ENCODE measurements at places on chromosomes 4 and X.
A peak's percentile ranks its signal among the peaks of the same experiment; 100 is the strongest.

- DNase-seq, result no peak
These were observed 358.5 kb downstream of the PCDH7 start for GRCh38 chr4:31078661-31079060.

DNA sequence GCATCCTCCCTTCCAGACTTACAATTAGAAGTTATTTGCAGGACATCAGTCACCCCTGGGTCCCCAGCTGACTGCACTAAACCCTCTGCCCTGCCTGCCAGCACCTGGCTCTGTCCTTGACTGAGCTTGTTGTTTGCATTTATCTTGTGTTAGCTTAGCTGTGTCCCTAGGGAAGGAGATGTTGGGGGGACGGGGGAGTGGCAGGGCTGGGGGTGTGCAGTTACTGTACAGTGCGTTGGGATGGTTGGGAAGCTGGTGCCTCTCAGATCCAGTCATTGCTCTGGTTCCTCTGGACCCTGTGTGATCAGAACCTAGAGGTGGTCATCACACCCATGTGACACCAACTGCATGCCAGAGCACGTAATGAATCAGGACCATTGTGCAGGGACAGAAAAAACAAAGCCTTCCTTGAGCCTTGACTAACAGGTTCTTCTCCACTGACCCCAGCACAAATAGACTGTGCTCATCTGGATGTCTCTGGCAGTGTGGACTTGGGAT is 32.7 kb upstream of the PROM1 start:
- DNase-seq, result no peak

- no peak for DNase-seq
These were observed 63.4 kb downstream of the CLDN34 start for GRCh38 chrX:10030570-10030969.

GRCh38 chr4:73603271-73603710 is 16.9 kb downstream of the RASSF6 start:
- no peak for DNase-seq

DNA sequence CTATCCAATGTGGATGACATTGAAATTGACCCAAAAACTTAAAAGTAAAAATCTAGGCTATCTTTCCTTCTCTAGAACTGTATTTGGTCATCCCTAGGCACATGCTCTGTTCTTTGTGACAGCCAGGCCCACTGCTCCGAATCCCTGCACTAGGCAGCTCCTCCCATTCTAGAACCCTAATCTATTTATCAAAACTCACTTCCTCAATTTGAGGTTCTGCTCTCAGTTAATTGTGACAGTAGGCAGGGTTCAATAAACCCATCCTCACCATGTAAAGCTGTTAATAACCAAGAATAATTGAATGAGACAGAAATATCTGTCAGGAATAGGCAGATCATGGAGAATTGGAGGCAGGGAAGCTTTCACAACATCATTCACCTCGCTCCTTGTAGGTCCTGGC is 51.9 kb upstream of the IRF2 start:
- no peak for DNase-seq

DNA sequence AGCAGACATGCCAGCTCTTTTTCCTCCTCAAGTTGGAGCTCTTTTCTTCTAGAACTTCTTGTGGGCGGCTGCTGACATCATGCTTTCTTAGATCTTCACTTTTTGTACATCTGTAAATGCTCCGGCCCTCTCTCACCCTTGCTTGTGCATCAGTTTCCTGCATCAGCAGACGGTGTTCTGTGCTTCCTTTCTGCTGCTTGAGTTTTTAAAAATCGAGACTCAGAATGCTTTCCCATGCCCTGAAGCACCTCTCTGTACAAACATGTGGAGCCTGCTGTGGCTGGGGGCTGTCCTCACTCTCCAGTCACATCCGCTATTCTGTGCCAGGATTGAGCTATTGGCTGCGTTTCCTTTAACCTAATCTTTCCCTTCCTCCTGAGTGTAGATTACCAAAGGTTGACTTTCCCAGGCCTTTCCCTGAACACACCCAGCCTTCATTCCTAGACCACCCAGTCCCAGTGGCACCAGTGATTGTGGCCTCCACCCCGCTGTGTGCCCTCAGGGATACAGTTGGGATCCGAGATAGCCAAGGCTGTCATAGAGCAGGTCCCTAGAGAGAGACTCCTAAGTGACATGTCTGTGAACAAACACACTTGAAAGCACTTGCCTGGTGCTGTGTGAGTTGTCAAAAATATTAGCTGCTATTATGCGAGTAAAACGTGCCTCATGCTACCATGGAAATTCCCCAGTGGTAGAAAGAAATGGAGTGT is 41.9 kb downstream of the TNIP2 start:
- no peak for DNase-seq

DNA sequence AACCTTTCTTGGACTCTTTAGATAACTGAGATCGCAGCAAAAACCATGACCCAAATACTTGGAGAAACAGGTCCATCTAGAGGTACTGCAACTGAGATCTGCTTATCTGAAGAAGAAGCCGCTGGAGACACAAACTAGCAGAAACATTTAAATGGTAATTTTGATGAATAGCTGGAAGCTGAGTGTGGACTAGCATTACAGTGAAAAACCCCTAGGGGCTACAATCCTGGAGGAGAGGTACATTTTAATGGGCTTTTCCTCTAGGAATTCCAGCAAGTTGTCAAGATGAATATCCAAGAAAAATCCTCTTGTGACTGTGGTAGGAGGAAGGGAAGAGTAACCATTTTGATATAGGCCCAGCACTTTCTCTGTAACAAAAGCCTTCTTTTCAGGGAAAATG is 592.5 kb upstream of the GRIA3 start:
- DNase-seq, result no peak

DNA sequence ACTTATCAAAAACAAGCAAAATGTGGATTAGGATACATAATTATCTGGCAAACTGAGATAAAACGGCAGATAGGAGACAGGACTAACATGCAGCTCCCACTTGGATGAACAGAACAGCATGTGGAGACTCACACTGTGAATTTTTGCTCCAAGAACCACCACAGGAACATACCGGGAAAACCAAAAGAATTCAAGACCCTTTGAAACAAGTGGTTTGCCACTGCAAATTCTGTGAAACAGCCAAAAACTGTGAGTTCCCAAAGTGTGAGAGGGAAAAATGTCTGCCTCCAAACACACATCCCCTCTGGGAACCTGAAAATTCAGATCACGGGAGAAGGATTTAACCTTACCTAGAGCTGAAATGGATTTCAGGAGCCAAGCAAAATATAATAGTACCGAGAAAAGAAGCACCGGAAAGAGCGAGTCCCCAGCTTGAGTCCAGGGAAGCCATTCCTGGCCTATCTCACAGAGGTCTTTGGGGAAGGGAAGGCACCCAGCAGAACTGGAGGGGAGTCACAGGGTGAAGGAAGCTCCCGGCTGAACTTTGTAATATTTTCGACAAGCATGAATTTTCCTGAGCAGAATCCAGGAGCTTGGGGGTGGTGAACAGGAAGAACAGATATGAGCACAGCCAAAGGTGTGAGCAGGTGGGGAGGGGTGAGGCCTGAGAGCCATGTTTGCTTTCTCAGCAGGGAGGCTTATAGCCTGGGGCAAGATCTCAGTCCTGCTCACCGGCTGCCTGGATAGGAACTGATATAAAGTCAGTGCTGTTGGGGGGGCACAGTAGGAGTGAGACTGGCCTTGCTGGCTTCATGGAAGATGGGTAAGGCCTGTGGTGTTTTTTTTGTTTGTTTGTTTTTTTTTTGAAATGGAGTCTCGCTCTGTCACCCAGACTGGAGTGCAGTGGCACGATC is 23.9 kb downstream of the MANBA start:
- no peak for DNase-seq

DNA sequence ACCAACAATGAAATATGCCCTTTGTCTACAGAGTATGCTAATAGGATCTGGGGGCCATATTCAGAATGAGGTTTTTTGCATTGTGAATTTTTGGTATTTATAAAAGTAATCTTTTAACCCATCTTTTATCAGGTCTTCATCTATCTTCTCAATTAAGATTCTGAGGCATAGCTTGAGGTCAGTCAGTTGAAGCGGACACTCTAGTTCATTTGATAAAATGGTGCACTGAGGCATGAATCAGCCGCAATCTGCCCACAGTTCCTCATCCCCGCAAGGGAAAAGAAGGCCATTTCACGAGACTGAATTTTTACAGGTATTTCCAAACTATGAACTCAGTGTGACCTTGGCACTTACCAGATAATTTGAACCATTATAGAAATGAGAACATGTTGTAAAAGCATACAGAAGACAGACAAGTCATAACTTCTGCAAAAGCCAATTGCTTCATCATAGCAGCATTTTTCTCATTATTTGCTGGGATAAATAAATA is 19.3 kb upstream of the VCX2 start:
- DNase-seq, result no peak

GRCh38 chrX:37746218-37746941 is 33.5 kb upstream of the CYBB start:
- DNase-seq, result no peak

DNA sequence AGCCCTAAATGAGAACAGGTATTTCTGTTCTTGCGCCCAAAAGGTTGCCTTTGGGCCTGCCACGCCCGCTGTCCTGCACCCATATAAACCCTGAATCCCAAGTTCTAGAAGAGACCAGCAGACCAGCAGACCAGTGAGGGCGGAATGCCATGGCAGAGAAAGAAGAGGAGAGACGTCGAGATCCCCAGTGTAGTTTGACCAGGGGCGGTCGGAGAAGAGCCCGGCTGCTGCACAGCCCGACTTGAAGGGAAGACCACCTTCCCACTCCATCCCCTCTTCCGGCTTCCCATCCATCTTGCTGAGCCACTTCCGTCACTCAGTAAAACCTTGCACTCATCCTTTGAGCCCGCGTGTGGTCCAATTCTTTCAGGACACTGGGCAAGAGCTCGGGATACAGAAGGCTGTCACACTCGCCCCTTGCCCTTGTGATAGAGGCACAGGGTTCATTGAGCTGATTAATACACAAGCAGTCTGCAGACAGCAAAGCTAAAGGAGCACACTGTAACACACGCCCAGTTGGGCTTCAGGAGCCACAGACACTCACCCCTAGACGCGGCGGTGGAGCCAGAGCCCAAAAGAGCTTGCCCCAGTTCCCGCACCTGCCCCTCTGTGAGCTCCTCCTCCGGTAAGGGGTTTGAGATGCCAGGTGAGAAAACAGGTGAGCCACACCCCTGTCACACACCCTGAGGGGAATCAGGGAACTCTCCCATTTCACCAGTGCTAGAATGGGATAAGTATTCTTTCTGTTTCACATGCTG is 230.8 kb downstream of the PCDH10 start:
- no peak for DNase-seq

DNA sequence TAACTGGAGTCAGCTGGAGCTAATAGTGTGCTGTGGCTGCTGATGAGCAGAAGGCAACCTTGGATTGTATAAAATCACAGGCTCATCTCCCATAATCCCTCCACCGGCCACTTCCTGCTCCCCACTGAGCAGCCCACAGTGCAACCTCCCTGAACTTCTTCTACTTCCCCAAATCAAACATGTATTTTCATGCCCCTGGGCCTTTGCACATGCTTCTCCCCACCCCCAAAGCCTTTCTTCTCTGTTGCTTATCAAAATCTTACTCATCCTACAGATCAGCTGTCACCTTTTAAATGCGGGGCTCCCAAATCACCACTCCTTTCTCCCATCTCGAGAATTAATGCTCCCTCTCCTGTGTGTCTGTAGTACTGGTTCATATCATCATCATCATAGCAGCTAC is 35.8 kb downstream of the RHOH start:
- no peak for DNase-seq

GRCh38 chrX:153818571-153819383 is 11.6 kb downstream of the PDZD4 start:
- DNase-seq, result no peak

GRCh38 chrX:153871946-153872878 is 13.8 kb downstream of the L1CAM start:
- no peak for DNase-seq

DNA sequence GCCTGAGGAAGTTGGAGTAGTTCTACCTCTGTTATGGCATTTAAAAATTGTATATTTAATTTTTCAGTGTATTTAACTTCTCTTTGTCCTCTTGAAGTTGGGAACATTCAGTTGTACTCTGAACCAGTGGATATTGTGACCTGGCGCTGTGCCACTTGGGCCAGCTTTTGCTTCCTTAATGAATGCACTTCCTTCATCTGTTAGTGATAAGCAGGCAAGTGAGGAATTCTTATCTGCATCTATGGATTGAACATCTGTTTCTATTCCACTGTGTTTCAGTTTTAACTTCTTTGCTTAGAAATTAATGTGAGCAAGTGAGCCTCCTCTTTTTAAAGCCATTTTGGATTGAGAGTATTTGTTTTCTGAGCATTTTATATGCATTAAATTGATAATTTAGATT is 128.3 kb downstream of the UCHL1 start:
- DNase-seq, result no peak

- DNase-seq, result no peak
These were observed 52.9 kb upstream of the HPRT1 start for GRCh38 chrX:134407065-134407376.

GRCh38 chr4:2788532-2789103 is 4.3 kb upstream of the SH3BP2 start:
- no peak for DNase-seq

DNA sequence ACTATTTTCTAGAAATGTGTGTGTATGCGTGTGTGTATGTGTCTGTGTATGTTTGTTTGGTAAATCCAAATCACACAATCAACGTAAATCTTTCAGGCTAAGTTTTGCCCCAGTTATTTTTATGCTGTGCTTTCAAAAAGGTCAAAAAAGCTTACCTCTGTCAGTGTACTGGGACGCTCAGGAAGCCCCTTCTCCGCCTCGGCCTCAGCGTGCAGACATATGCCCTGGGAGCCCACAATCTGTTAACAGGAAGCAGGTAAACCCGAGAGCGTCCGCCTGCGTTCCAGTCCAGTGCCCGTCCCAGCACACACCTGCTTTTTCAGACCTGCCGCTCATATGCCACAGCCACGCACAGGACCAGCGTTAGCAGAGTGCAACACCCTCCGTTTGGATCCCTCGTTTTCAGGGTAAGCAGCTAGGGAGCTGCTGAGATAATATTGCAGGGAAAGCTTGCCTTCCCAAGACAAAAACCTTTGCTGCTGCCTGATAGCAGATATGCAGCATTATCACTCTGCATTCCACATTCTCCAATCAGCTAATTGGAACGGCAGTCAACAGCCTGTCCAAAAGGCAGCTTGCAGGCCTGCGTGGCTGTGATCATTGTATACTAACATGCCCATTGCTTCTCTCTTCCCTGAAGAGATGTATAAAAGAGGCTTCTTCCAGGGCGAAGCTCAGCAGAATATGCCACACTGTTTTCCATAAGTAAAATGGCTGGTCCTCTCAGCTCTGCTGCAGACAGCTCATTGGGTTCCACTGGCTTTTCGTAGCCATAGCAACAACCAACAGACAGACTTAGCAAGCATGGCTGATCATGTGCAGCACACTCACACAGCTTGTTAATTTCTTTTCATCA is at the start of gene SORBS2:
Gene SORBS2, minus strand, starts transcription at position 686 of the 856 bp plus-strand sequence. CDS start 121,623 bp downstream, outside the sequence.
- DNase-seq, result peak; percentile 4

- DNase-seq, result no peak
These were observed 49.5 kb downstream of the CAMK2D start for GRCh38 chr4:113711883-113712662.

GRCh38 chrX:24603191-24603590 is 44.0 kb downstream of the PCYT1B start:
- no peak for DNase-seq

GRCh38 chrX:73812256-73812655 is 249.3 kb downstream of the CHIC1 start:
- no peak for DNase-seq

GRCh38 chr4:66351761-66352160 is 681.5 kb upstream of the EPHA5 start:
- no peak for DNase-seq
